GM23338 (cell line): ENCODE measurements at places on chromosomes 7 and 10. TPM values are rescaled to one million over a fixed set of nuclear protein-coding genes. Genes with fewer than 3 reads are reported as not detected.

Gene CALHM1
- 0.93 TPM in 1 of 2 replicates, not detected in the other for total RNA-seq

Gene TLX1
- not detected in 2 replicates for total RNA-seq

Gene NDUFA5
- 55.2 and 70.2 TPM in 2 replicates for total RNA-seq

DNA sequence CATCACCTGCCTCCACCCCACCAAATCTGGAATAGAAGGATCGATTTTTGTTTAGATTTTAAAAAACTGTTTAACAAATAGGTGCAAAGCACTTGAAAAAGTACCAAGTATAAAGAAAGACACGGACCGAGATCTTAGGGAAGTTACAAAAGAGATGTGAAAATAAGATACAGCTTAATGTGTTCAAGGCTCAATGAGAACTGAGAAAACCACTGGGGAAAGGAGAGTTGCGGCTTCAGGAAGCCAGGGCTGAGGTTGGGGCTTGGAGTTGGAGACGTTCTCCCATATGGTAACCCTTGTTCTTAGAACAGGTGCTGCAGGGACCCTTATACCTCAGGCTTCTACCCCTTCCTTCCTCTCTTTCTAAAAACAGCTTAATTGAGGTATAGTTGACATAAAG, 140.2 kb downstream of the FANK1 start:
- H3K27me3 ChIP-seq = no peaks in the 10 kb centered on the region
- no peak for DNase-seq
- no peaks in the 10 kb centered on the region for H3K4me1 ChIP-seq

DNA sequence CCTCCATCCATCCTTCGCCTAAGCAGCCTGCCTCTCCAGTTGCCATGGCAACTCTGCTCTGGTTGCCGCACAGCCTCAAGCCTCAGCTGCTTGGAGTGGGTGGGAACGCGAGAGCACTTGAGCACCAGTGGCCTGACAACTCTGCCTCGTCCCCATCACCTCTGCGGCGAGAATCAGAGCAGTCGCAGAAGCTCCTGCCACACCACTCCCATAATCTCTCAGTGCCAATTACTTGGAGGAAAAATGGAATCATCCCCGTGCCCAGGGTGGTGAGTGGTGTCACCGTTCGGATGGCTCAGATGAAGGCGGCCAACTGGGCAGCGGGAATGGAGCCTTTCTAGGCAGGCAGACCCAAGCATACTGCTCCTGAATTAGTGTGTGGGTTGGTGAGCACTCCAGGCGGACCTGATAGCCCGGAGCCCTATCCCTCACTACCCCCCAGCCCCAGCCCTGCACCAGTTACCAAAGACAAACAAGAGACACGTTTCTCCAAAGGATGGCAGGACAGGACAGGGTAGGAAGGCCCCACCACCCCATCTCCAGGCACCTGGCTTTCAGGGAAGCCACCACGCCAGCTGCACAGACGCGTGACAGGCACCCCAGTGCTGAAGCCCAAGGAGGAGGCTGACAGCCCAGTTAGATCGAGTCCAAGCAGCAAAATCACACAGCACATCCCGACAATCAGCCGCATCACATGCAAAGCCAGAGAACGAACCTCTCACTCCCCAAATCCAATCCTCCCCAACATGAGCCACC, 335.4 kb downstream of the PTPRN2 start:
- H3K27ac ChIP-seq = no peak overlapping the region
- H3K4me3 ChIP-seq = no peak overlapping the region
- DNase-seq = no peak
- H3K27me3 ChIP-seq = no peaks in the 10 kb centered on the region

- H3K27ac ChIP-seq = no peak overlapping the region
- no peaks in the 10 kb centered on the region for H3K27me3 ChIP-seq
- H3K4me1 ChIP-seq = peaks cover 44% of the 10 kb centered on the region
- no peak for DNase-seq
Measured at GRCh38 chr7:105794741-105795729, 81.4 kb downstream of the ATXN7L1 start.

- no peak overlapping the region for H3K27ac ChIP-seq
- no peak for DNase-seq
- H3K4me3 ChIP-seq = no peak overlapping the region
- no peaks in the 10 kb centered on the region for H3K27me3 ChIP-seq
- H3K4me1 ChIP-seq = no peaks in the 10 kb centered on the region
Measured at GRCh38 chr7:25803117-25803887, 348.7 kb upstream of the NFE2L3 start.

- no peaks in the 10 kb centered on the region for H3K36me3 ChIP-seq
- H3K27me3 ChIP-seq = no peaks in the 10 kb centered on the region
- no peak overlapping the region for H3K4me3 ChIP-seq
- peak; percentile 12 for DNase-seq
Measured at GRCh38 chr10:3827266-3827665, 42.3 kb upstream of the KLF6 start.

DNA sequence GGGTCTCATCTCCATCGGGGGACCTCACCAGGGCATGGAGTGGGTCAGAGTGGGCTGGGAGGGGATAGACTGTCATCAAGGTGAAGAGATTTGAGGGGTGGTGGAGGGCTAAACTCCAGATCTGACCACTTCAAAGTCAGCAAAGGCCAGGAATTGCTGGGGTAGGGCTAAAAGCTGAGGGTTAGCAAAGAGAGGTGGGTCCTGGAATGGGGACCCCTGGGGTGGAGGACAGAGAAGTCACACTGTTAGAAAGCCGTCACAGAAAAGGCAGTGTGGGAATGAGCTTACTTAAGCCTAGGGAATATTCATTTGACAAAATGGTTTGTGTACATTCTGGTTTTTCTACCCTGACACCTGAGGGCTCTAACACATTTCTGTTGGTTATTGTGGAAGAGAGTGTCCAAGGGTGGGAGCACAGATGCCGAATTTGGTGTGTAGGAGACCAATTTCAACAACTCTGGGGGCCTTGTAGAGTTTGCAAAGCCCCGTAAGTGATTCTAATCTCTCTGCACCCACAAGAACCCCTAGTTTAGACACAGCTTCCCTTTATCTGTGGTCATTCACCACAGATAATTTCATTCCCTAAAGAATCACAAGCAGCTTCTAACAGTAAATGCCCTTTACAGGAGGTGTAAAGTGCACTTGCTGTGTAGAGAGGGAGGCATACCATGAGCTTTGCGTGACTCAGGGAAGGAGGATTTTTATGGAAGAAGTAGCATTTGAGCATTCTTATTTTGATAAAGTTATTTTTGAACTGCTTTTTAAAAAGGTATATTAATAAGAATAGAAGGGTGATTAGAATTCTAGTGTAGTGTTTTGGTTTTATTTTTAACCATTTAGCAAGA, 6.4 kb downstream of the FBH1 start:
- no peaks in the 10 kb centered on the region for H3K4me1 ChIP-seq
- H3K27me3 ChIP-seq = no peaks in the 10 kb centered on the region
- DNase-seq = no peak
- H3K27ac ChIP-seq = no peak overlapping the region
- H3K4me3 ChIP-seq = no peak overlapping the region

GRCh38 chr10:28592953-28593352, 60.0 kb downstream of the WAC start:
- H3K27ac ChIP-seq = no peak overlapping the region

DNA sequence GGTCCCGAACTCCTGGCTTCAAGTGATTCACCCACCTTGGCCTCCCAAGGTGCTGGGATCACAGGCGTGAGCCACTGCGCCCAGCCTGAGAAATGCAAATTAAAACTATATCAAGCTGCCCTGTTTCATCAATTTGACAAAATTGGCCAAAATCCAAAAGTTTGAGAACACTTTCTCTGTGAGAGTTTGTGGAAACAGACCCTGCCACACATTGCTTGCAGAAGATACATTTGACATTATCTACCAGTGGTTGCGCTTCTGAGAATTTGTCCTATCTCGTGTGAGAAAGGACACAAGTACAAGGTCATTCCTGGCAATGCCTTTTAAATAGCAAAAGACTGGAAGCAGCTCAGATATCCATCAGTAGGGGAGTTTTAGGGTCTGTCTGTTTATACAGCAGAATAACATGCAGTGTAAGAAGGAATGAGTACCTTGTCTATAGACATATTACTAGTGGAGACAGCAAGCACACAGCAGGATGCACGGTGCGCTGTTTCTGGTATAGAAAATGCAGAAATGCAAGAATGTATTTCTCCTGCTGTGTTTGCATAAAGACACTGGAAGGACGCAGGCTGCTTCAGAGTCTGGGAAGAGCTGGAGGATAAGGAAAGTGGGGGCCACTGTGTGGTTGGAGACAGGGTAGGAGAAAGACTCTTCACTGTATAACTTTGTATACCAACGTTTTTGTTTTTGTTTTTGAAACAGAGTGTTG, 4.3 kb downstream of the LHPP start:
- H3K27ac ChIP-seq = peak overlapping the region; percentile 75
- peak overlapping the region; percentile 8; the same call in 1 of the 2 replicates for H3K4me3 ChIP-seq
- H3K36me3 ChIP-seq = peaks cover 4% of the 10 kb centered on the region; the same call in 1 of the 2 replicates
- peak; percentile 74 for DNase-seq
- peaks cover 75% of the 10 kb centered on the region for H3K4me1 ChIP-seq
